ENCODE measurements at places on chromosomes 11 and 22.

DNA sequence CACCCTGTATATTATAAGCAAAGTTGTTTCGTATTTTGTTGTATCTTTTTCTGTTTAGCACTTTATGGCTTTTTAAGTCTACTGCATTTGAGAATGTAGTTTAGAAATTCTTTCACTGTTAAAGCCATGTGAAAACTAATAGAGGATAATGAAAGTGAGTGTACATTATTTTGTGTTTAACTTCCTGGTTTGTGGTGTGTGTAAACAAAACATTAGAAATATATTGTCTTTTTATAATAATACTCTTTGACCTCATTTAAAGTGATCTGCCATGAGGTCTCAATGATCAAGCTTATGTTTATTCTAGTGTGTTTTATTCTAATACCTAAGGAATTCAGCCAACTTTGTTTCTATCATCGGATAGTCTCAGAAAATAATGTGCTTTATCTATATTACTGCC, 27.4 kb upstream of the TMEM45B start:
- DNase-seq, result no peak

- DNase-seq, result no peak
Measured at GRCh38 chr11:68954836-68955606, 25.8 kb downstream of the MRGPRD start.

DNA sequence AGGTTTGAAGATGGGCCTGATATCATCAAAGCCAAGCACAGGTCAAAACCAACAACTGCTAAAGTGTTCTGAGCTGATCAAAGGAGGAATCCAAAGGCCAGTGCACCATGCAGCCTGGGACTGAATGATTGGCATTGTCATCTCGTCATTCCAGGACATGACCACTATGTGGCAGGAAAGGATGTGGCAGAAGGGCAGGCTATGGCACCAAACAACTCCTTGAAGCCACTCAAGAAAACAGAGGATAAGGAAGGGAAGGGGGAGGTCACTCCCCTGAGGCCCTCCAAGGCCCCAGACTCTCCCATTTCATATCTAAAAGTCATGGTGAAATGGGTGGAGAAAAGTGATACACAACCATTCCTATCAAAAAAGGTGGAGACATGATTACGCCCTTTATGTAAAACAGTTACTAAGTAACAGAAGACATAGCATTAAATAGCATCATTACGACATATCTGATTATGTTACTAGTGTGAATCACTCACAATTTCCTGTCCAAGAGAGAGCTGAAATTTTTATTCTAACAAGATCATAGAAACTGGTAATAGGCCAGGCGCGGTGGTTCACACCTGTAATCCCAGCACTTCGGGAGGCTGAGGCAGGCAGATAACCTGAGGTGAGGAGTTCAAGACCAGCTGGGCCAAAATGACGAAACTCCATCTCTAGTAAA, 49.3 kb downstream of the AHNAK start:
- no peak for DNase-seq

DNA sequence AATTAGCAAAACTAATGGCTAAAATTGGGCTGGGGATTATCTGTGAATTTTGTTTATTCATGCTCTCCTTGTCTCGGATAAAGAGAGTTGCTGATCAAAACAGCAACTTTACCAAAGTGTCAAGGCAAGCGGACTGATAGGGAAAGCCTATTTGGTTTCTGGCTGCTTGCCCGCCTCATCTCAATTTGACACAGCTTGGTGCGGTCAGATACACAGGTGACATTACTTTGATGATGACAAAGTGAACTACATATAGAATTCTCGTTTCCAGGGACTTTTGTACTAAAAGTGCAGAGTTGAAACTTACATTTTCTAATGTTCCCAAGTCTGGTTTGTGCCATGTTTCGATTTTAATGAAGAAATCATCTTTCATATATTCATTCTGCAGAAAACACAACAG, 22.8 kb downstream of the PITPNB start:
- DNase-seq, result no peak

DNA sequence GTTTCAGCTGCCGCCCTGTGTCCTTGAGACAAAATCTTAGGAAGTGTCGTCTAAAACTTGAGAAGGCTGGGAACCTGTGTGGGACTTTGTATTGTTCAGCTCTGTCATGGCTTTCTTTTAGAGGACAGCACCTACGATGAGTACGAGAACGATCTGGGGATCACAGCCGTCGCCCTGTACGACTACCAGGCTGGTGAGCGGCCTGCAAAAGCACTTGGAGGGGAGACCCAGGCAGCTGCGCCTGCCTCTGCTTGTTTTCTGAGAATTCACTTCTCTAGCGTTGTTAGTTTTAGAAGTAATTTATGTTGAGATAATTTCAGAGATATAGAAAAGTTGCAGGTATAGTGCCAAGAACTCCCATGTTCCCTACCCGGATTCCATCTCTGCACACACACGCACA, 35.2 kb downstream of the CTTN start:
- DNase-seq, result no peak

DNA sequence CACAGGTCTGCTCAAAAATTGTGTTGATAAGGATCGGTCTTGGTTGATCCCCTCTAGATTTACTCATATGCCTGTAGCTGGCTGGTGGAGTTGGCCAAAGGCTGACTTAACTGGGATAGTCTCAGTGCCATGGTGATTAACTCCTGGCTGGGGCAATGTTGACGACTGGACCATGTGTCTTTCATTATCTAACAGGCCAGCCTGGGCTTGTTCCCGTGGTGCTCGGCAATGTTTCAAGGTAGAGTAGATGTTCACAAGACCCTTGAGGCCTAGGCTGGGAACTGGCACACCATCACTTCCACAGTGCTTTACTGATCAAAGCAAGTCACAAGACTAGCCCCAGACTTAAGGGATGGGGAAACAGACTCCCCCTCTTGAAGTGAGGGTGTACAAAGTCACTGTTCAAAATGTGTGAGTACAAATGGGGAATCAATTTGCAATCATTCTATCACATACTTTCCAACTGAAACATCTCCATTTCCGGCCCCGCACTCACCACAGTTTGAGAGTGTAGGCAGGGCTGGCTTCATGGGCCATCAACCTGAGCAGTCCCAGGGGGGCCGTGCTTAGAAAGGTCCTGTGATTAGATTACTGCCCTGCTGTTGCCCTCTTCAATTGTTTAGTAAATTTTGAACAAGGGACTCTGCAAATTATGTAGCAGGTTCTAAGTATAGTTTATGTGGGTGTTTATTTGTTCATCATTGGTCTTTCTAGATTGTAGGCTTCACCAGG, 240.8 kb downstream of the NELL1 start:
- no peak for DNase-seq

GRCh38 chr11:80041136-80042000, 600.5 kb upstream of the TENM4 start:
- no peak for DNase-seq

Data from NCI-H187 treated with DMSO at 0.1 percent for 48 hours (cell line).